ENCODE measurements at places on chromosomes 5 and 9.

- no peak for DNase-seq
Observed at GRCh38 chr9:114894609-114895433, 35.6 kb downstream of the TNFSF8 start.

- no peak for DNase-seq
Observed at GRCh38 chr9:14168381-14168780, 145.6 kb downstream of the NFIB start.

DNA sequence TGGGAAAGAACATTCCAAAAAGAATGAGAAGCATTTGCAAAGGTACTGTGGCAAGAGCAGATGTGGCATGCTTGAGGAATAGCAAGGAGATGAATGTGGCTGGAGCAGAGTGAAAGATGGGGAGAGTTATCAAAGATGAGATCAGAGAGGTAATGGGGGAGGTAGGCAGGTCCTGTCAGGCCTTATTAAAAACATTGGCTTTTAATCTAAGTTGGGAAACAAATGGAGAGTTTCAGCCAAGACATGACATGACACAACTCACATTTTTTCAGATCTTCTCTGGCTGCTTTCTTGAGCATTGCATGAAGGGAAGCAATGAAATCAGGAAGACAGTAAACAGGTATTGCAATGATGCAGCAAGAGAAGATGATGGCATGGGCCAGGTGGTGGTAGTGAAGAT lies 120.3 kb downstream of the MUSK start:
- no peak for DNase-seq

DNA sequence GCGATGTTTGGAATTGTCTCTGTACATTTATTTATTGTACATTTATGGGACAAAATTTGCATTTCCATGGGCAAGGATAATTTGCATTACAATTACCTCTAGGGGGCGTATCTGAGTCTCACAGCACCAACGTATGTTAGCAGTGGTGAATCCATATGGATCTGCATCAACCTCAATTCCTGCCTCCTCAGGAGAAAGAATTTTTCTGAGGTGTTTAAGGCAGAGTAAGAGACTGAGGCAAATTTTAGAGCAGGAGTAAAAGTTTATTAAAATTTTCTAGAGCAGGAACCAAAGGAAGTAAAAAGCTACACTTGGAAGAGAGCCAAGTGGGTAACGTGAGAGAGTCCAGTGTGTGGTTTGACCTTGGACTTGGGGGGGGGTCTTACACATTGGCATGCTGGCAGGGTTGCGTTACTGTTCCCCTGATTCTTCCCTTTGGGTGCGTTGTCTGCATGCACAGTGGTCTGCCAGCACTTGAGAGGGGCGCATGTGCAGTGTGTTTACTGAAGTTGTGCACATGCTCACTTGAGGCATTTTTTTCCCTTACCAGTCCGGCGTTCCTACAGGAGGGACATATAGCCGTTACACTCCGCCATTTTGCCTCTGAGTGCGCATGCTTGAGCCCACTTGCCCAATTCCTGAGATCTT lies 21.0 kb upstream of the RAB14 start:
- no peak for DNase-seq

- no peak for DNase-seq
Observed at GRCh38 chr9:137465720-137466388, 6.7 kb upstream of the NSMF start.

- no peak for DNase-seq
Observed at GRCh38 chr9:38380230-38380871, 12.2 kb upstream of the ALDH1B1 start.

DNA sequence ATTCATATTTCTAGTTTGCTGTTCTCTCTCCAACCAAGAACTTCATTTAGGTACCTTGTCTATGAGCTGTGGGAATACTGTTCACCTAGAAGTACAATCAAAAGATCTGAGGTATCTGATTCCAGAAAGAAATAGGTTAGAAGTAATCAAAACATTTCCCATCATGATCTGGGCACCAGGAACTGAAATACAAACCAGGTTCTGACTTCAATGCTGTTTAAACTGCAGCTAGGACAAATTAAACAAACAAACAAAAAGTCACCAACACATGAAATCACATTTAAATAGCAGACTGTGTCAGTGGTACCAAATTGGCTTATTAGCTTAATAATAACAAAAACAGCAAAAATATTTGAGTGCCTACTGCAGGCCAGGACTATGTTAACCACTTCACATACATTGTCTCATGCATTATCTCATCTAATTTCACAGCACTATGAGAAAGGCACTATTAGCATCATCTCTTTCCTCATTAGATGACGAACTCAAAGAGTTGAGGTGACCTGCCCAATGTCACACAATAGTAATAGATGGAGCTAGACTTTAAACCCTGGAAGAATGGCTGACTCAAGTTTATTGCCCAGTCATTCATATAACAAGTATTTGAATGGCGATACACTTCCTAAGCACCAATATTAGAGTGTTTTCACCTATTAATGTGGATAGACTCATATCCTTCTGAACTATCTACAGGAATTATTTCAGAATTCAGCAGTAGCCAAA lies 14.5 kb downstream of the PLPP1 start:
- DNase-seq: no peak

DNA sequence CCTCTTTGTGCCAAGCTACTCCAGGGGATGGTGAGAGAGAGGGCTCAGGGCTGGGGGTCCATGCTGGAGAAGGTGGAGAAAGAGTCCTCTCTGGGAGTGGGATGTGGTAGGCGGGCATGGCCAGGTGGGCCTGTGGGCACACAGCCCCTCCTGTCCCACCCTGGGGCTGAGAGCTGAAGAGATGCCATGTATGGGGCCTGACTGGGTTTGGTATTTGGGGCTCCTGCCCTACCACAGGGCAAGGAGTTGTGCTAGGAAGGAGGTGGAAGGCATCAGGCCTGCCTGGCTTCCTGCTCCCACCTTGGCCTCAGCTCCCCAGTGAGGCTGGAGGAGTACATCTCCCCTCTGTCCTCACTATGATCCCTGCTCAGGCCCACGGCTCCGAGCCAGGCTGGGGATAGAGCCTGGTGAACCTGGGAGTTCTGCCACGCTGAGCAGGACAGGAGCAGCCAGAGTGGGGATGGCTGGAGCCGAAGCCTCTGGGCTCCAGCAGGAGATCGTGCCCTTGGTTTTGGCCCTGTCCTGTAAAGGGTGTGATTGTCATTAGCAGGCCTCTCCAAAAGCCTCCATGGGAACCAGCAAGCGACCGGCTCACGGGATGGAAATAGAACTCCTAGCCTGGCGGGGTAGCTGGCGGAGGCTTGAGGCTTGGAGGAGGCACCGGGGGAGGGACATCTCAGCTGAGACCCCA lies 75.5 kb downstream of the CACNA1B start:
- DNase-seq: no peak

Data from nucleus accumbens (tissue), 56 donors.